ENCODE measurements at places on chromosomes 2 and 18.

- no peak for DNase-seq
Observed at GRCh38 chr18:48313792-48314191, 95.4 kb downstream of the ZBTB7C start.

DNA sequence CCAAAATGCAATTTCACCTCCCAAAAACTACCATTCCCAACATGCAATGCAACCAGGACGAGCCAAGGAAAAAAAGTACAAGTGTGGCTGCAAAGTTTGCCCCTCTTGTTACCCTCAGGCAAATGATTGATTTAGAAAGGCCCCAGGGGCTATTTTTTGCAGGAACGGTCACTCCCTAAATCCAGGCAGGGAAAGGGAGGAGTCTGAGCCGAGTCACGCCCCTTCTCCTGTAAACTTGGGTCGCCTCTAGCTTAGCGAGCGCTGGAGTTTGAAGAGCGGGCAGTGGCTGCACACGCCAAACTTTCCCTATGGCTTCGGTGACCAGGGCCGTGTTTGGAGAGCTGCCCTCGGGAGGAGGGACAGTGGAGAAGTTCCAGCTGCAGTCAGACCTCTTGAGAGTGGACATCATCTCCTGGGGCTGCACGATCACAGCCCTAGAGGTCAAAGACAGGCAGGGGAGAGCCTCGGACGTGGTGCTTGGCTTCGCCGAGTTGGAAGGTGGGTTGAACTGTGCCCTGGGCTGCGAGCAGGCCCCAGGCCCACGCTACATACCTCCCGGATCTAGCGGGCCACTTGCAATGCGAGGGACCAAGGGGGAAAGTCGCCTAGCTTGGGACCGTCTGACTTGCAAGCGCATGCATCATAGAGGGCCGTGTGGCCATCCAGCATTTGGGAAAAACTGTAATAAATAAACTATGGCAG, at the start of gene GALM:
TSS of gene GALM (plus strand) at position 261 of the 702 bp plus-strand sequence. CDS start at position 309, 48 bp downstream.
- peak; percentile 23 for DNase-seq

DNA sequence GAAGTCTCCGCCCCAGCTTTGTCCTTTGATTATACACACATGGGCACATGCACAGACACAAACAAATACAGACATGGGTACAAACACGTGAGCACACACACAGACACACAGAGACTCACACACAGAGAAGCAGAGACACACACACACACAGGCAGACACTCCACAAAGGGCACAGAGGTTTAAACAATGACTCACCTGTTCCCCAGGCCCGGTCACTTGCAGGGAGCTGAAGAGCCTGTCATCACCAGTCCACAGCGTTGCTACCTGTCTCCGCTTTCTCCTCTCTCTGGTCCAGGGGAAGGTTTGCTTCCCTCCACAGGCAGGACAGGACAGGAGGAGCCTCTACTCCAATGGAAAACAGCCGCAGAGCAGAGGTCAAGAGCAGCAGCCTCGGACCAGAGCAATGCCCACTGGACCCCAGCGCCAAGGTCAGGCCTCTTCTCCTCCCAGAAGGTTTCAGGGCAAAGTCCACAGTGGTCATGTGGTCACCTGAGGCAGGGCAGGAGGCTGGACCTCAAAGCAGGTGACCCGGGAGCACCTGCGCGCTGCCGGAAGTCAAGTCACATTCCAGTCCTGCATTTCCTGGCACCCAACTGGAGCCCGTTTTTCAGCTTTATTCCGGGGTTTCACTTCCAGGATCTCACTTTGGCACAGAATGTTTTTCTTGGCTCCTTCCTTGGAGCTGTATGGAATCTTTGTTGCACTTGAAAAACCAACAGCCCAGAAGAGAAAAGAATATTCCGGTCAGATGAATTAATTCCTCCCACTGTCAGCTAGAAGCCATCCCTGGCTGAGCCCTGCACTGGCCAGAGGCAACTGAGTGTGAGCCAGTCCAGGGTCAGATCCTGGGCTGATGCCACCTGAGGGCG, at the start of gene RAB17:
TSS of gene RAB17 (minus strand) at position 463 of the 869 bp plus-strand sequence. CDS start 4,580 bp downstream, outside the sequence.
- DNase-seq, result no peak

- DNase-seq, result no peak
Observed at GRCh38 chr18:75779910-75780309, 352.4 kb upstream of the SMIM21 start.
